Activated CD4-positive, alpha-beta memory T cell treated with anti-CD3 and anti-CD28 coated beads, Interleukin-2, amount 10 ng/mL, durations not matched to agents 7 days and 5 days (primary cell): ENCODE measurements at places on chromosomes 7 and 10.

DNA sequence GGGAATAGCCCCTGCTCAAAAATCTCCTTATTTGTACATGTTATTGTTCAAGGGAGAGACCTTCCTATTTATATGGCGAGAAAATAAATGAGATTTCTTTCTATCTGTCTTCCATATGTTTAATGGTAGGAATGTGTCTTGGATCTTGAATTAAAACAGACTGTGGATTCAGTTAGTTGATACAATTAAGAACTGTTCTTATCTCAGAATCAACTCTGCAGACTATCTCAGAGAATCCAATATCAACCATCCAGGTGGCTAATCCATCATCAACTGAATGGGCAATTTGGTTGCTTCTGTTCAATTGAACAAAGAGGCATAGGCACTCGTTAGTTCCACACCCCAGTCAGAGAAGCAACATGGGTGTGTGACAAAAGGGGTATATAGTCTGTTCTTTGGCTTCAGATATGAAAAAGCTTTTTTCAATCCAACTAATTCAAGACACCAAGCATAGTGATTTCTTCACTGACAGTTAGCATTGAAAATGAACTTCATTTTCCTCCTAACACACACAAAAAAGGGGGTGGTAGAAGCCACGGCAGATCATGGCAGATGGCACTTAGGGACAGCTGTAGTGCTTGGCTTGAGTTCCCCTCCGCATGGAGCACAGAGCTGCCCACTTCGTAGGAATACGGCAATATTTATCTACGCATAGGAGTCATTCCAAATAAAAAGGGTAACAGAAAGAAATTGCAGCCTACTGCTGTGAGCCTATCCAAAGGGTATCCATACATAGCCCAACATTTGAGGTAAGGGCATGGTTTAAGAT lies 135.9 kb downstream of the KIAA1217 start:
- DNase-seq = no peak

DNA sequence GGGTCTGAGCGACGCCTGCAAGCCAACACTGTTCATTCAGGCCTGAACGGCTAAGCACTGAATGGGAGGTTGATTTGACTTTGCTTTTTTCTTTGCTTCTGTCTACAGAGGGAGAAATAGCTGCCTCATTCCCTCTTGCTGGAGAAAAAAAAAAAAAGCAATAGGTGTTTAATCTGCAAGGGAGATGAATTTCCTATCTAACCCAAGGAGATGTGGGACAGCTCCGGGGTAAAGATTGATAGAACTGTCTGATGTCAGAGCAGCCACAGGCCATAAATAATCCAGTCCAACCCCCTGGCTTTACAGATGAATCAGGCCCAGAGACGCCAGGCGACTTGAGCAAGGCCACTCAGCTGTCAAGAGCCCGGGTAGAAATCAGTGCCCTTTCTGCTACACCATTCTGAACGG lies 168.0 kb downstream of the ARHGAP12 start:
- DNase-seq = no peak

DNA sequence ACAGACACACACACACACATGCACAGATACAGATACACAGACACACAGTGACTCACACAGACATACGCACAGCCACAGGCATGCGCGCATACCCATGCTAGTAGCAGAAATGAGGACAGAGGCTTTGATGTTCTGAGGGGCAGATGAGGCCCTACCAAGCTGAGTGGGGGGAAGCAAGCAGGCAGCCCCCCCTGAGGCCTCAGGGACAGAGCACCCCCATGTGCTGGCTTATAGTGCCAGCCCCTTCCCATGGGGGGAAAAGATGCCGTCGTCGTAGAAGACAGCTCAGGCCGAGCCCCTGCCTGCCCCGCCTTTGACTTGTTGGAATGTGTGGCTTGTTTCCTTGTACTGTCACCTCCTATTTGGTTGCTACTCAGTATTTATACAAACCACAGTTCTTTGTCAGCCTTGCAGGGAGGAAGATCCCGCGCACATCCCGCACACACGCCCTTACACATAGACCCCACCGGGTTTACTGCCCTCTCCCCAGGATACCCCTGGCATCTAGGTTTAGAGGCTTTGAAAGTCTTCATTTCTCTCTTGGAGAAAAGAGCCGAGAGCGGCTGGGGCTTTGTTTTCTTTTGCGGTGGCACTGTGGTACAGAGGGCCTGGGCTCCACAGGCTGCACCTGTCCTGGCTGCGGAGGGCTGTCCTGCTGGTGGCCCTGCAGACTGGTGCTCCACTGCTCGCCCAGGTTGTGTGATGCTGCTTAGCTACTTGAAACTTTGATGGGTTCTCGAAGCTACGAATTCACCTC lies 112.5 kb downstream of the DOCK1 start:
- no peak for DNase-seq

- DNase-seq = no peak
Observed at GRCh38 chr10:97372233-97372875, 28.8 kb downstream of the RRP12 start.

DNA sequence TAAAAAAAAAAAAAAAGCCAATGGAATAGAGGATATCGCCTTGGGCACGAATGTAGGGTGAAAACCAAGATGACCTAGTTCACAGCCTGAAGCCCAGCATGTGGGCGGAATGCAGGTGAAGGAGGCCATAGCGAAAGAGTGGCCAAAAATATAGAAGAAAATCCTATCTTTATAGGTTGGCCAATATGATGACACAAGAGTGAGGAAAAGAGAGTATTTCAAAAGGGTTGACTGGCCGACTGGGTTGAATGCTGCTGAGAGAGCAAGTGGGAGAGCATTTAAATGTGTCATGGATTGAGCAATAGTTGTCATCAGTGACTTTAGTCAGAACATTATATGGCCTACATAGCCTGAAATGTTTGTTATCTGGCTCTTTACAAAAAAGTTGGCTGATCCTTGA lies 17.2 kb upstream of the GLI3 start:
- DNase-seq = no peak

DNA sequence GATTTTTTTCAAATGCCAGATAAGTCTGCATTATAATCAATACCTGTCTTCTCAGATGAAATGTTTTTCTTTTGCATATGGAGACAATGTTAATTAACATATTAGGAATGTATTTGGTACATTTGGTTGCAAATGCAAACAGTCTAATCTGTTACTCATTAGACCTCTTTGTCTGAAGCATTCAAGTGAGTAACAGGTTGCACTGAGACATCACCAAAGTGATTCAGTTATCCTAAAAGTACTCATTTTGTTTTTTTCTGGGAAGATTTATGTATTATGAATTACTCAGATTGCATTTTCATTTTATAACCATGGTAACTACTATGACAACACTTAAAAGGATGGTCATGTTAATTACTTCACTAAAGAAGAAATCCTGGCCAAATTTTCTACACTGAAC lies 513.6 kb downstream of the HTR7 start:
- DNase-seq = no peak

GRCh38 chr7:129690701-129691100 lies 79.2 kb downstream of the NRF1 start:
- DNase-seq = no peak

DNA sequence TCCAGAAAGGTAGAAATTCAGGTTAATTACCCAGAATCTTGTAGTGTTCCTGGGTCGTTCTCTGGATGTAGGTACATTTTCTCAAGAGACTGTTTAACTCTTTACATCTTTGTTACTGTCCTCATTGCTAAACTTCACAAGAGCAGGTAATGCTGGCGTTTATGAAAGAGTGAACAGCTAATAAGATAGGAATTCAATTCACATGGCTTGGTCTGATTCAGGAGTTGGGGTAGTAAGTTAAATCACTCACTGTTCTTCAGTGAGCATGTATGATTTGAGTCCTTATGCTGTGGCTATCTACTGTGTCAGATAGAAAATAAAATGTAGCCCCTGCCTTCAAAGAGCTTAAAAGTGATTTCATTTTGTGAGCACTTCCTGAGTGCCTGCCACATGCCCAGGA lies 480.0 kb downstream of the LRMDA start:
- no peak for DNase-seq

DNA sequence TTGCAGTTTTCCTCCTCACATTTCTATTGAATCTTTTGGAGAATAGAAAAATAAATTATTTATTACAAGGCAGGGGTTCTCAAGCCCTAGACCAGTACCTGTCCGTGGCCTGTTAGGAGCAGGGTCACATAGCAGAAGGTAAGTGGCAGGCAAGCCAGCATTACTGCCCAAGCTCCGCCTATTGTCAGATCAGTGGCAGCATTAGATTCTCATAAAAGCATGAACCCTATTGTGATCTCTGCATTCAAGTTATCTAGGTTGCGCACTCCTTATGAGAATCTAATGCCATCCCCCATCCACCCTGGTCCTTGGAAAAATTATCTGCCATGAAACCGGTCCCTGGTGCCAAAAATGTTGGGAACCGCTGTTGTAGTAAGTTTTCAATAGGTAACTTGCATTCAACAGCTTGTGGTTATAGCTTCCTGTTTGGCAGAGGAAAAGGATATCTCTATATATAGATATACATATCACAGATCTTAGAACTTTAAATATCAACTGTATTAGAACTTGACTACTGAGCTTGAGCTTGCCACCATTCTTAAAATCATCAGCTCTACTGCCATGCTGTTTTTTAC lies 165.1 kb downstream of the AHR start:
- DNase-seq = no peak

- no peak for DNase-seq
Observed at GRCh38 chr10:62893036-62893435, 76.9 kb upstream of the EGR2 start.
